Activated naive CD4-positive, alpha-beta T cell treated with anti-CD3 and anti-CD28 coated beads, Interleukin-2, amount 50 U/mL, for 72 hours (primary cell): ENCODE measurements at places on chromosomes 2 and 18. TPM values are rescaled to one million over a fixed set of nuclear protein-coding genes. Genes with fewer than 3 reads are reported as not detected.

The LAPTM4A gene
- 26.9 TPM for total RNA-seq

- no peak for DNase-seq
These were observed 439.8 kb upstream of the SLC14A2 start for GRCh38 chr18:45175511-45175910.

The LIMS1 gene
- total RNA-seq = 35.6 TPM

DNA sequence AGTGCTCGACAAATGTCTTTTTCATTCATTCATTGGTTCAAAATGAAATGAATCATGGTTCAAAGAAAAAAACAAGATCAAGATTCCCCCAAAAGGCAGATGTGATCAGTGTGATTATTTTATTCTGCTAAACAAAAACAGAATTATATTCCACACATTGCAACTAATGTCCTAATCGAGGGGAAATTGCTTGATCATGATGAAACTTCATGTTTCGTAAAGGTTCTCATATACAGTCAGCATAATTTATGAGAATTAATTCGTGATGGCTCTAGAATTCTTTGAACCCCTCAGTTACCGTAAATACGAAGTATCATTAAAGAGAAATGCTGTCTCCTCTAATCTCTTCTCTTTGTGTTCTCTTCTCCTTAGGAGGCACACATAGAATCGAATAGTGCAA lies 42.1 kb upstream of the MBOAT2 start:
- no peak for DNase-seq
